CD4-positive, alpha-beta T cell (primary cell): ENCODE measurements at places on chromosomes 16 and 17.

- peak; percentile 39 for DNase-seq
Observed at GRCh38 chr16:80580109-80580832, 39.5 kb downstream of the DYNLRB2 start.

GRCh38 chr17:3038941-3039340, 24.5 kb downstream of the OR1D5 start:
- no peak for DNase-seq

GRCh38 chr16:74563828-74564263, 43.1 kb downstream of the GLG1 start:
- no peak for DNase-seq

DNA sequence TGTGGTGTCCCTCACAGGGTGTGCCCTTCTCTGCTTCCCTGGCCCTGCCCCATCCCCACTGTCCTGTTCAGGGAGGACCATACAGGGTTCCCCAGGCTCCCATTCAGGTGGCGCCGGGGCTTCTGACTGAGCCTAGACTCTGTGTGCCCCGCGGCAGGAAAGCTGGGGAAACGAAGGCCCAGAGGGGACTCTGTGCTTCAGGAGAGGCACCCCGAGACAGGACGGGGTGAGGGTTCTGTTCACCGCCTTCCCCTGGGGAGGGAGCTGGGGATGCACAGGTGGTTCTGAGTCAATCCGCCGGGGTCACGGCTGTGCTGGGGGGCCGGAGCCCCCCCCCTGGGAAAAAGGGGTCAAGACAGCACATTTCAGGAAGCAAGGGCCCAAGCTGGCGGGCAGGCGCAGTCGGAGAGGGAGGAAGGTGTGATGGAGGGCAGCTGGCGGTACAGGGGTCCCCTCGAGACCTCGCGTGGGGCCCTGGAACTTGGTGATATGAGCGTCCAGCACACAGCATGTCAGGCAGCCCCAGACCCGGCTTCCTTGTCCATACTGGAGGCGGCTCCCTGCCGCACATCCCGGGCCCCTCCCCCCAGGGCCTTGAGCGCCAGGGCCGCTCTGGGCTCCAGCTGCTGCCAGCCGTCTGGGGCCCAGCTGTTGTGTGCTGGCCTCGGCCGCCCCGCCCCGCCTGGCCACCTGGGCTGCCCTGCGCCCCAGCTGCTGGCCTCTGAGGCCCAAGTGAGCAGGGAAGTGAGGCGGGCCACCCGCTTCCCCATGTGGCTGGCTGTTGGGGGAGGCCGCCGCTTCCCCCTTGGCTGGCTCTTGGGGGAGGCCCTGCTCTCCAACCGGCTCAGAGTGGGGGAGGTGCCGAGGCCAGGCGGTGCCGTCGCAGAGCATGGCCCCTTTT, 5.6 kb upstream of the NOTUM start:
- no peak for DNase-seq

DNA sequence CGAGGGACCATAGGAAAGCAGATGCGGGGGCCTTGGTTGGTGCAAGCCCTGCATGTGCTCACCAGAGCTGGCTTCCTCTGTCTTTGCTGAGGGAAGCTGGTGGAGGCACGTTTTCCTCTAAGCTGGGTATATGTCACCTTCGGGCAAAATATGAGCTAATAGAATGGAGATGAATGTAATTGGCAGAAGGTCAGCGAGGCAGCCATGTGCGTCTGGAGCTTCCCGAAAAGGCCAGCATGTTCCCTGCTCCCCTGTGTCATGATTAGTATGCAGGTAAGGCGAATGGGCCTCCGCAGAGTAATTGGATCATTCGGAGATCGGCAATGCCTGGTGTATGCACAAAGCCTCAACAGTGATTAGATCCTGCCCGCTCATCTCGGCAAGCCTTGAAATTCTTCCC, 806.2 kb upstream of the EEF2KMT start:
- no peak for DNase-seq

- DNase-seq, result no peak
Observed at GRCh38 chr17:50541402-50541715, 5.6 kb upstream of the SPATA20 start.

DNA sequence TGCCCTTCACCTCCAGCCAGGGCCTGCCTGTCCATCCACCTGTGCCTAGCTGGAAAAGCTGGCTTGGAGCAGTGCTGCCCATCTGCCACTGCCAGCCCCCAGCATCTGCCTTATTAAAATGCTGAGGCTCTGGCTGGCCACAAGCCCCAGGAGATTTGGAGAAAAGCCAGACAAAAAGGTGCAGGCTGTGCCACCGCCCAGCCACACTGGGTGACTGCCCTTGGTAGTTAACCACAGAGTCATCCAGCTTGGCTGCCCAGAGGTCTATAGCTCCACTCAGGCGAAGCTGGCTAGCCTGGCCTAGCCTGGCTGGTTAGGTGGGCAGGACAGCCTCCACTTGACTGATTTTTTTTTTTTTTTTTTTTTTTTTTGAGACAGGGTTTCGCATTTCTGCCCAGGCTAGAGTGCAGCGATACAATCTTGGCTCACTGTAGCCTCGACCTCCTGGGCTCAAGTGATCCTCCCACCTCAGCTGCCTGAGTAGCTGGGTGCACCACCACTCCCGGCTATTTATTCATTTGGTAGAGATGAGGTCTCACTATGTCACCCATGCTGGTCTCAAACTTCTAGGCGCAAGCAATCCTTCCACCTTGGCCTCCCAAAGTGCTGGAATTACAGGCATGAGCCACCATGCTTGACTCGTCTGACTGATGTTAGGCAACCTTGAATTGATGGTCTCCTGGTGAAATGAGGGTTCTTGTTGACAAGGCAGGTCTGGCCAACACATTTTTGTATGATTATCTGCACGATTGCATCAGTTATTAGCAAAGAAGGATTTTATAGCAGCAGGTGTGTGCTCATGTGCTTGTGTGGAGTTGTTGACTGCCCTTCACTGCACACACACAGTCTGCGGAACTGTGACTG, 103.8 kb downstream of the RAB11FIP4 start:
- DNase-seq, result no peak

DNA sequence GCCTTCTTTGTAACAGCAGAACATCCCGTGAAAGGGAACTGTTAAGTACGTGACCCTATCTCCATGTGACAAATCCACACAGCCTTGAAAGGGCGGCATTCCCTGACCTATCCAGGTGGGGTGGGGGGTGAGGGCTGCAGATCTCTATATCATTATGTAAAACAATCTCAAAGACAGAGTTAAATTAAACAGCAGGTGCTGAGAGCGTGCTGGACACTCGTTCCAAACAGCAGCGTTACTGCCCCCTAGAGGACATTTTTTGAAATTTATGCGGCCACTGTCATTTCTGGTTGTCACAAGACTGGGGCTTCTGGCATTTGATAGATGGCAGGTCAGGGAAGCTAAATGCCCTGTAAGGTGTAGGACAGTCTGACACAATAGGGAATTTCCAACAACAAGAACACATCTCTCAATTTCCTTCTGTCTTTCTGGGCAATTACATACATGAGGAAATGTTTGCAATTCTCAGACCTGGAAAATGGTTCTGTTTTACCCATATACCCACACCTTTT, 6.7 kb upstream of the SLC25A39 start:
- peak; percentile 87 for DNase-seq

DNA sequence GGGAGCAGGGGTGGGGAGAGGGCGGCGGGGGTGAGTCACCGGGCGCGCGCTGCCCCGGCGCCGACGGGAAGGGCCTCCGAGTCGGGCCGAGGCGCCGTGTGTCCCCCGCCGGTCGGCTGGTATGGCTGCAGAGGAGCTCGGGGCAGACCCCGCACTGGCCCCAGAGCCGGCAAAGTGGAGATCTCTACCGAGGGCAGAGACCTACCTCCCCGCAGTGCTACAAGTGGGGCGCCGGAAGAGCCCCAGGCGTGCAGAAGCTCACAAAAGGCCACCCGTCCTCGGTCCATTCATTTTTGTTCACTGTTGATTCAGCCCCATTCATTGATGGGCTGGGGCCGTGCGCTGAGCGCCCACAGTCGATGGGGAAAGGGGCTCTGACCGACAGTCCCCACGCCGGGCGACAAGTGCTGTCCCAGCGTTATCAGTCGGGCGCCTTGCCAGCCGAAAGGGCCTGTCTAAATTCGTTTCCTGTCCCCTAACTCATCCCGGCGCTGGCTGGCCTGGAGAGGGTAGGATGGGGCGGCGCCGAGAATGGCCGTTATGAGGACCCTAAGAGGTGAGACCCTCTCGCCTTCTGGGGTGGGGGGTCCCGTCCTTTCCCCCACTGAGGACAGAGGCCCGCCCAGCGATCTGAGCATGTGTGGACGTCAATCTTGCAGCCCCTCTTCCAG, 709 bp upstream of the ENO3 start:
- peak; percentile 40 for DNase-seq

DNA sequence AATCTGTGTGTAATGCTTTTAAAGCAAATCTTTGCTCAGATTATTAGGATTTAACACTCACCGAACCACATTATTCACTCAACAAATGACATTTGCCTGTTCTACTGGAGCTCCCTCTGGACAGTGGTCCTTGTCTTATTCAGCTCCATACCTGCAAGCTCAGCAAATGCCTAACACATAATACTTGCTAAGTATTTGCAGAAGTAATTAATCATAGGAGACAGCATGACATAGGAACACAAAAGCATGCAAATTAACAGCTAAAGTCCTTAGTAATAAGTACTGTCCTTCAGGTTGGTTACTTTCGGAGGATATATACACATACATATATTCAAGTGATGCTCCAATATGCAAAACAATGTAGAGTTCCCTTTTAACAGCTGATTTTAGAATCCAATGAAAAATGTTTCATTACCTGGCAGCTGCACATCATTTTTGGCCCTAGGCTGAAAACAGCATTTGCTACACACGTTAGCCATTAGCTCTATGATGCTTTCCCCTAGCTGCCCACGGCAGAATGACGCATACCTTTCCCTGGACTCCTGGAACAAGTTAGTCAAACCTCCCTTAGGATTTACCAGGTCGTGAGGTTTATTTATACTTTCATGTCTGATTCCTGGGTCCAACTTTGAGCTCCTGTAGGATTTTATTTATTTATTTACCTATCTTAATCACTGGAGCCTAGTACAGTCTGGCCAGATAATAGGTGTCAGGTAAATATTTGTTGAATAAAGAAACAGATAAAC, 8.6 kb downstream of the BRD7 start:
- DNase-seq, result no peak

GRCh38 chr16:82542714-82543113, 84.1 kb upstream of the CDH13 start:
- no peak for DNase-seq

- DNase-seq, result no peak
Observed at GRCh38 chr17:47652570-47652969, 2.9 kb downstream of the KPNB1 start.

GRCh38 chr16:57576429-57576870, 34.0 kb downstream of the ADGRG5 start:
- DNase-seq, result peak; percentile 84
